ENCODE measurements at places on chromosomes 12 and 14.

- no peak for DNase-seq
These were observed 406 bp downstream of the TMEM263 start for GRCh38 chr12:106956048-106956578.

DNA sequence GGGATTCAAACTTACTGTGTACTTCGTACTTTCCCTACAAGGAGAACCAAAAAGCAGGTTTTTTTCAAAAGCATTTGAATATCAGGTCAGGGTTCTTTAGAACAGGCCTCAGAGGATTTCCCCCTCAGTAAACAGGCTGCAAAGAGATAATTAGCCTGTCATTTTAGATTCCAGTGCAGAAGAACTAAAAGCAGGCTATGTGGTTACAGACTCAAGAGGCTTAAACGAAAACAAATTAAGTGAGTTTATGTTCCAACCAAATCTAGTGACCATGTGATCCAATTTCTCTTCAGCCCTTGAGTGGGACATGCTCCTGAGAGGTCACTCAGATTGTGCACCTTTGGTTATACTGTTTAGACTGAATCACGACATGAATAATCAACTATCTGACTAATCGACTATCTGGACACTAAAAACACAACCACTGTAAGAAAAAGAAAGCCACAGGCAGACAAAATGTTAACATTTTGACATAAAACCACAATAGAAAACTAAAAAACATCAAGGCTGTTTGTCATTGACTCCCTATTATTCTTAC, 4.5 kb downstream of the TMED8 start:
- no peak for DNase-seq

- no peak for DNase-seq
These were observed 217.3 kb upstream of the TBX3 start for GRCh38 chr12:114901316-114901715.

- DNase-seq = no peak
These were observed 163.9 kb downstream of the TBX5 start for GRCh38 chr12:114241973-114242434.

- no peak for DNase-seq
These were observed 89.3 kb upstream of the FGD4 start for GRCh38 chr12:32309811-32310736.

GRCh38 chr12:57239587-57240065, 10.1 kb downstream of the SHMT2 start:
- DNase-seq = no peak

DNA sequence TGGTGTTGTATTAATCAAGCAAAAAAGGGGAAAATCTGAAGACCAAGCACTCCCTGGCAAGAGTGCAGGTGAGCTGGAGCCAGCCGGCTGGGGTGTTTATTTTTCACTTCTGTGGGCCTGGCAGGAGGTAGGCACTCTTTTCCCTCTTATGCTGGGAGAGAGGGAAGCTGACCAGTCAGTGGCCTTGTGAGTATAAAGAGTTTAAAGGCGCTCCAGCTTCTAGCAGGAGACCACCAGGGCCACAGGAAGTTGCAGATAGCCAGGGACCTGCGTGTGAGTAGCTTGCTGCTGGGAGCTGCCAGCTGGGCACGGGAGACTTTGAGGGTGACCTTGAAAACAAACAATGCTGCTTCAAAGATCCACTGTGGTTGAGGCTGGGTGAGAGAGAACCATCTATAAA, 217.4 kb upstream of the PWP1 start:
- DNase-seq = no peak

- no peak for DNase-seq
These were observed 231.9 kb upstream of the FOXN3 start for GRCh38 chr14:89648924-89649323.

All from iPS DF 6.9 (cell line).